ENCODE measurements at places on chromosomes 16 and 17.

DNA sequence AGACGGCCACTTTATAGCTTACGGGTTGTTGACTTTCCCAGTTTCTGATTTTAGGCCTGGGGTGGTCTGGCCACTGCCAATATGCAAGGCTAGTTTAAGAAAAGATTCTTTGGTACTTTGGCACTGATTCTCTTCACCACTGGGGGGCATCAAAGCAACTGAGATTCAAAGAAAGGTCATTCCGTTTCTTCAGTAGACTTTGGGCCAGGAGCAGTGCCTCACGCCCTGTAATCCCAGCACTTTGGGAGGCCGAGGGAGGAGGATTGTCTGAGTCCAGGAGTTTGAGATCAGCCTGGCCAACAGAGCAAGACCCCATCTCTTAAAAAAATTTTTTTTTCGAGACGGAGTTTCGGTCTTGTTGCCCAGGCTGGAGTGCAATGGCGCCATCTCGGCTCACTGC, 53.0 kb downstream of the RPA1 start:
- DNase-seq, result no peak

GRCh38 chr16:46908540-46909372, 24.6 kb downstream of the GPT2 start:
- DNase-seq, result peak; percentile 55

- no peak for DNase-seq
These were observed 580 bp downstream of the TANC2 start for GRCh38 chr17:62966426-62967204.

- DNase-seq, result no peak
These were observed 144.7 kb upstream of the IRX3 start for GRCh38 chr16:54431041-54431996.

GRCh38 chr17:27807567-27808470, 7.5 kb upstream of the NOS2 start:
- peak; percentile 9 for DNase-seq

- DNase-seq, result no peak
These were observed 72.7 kb downstream of the PRKCA start for GRCh38 chr17:66375121-66375520.

DNA sequence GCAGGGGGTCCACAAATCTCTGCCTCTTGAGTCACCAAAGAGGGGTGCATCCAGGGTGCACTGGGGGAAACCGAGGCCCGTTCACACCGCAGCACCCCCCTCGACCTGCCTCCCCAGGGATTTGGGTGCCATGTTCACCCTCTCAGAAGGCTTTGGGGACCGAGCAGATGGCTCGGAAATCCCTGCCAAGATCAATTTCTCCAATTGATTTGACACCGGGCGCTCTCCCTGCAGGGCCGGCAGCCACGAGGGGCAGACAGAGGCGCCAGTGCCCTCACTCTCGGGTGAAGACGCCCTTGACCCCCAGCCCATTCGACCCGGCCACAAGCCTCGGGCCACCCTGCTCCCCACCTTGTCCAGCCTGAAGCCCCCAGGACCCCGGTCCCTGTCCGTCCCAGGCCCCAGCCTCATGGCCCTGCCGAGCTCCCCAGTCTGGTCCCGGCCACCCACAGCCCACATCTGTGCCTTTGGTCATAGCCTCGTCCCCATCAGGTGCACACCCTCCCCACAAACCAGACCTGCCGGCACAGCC, 9.3 kb downstream of the SSTR5 start:
- no peak for DNase-seq

GRCh38 chr17:22411185-22411784, 719.0 kb downstream of the KCNJ18 start:
- no peak for DNase-seq
